ENCODE measurements at places on chromosomes 16 and 17.

DNA sequence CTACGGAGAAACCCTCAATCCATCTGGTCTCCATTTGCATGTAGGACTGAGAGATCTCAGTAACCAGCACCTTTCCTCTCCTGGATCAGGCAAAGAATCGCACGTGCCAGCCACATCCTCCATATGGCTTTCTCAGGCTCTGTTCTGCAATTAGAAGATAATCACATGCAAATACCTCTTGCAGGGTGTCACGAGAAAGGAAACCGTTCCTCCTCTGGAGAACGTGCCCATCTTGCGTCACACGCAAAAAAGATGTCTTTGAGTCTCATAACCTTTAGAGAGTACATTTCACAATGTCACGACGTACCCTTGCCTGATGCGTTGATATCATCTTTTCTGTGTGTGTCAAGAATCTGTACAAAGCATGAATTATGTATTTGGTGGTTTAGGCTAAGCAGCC is 36.2 kb upstream of the DNAH17 start:
- DNase-seq: no peak

- no peak for DNase-seq
Measured at GRCh38 chr17:19718613-19719354, 2.4 kb upstream of the SLC47A2 start.

DNA sequence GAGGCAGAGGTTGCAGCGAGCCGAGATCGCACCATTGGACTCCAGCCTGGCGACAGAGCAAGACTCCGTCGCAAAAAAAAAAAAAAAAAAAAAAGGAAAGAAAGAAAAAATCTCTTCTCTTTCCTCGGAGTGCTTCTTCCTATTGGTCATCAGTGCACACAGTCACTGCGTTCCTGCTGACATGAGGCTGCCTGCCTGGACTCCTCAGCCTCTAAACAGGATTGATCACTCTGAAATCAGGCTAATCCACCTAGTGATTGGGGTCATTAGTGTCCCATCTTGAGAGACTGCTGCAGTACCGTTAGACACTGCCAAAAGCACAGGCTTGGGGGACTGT is 30.8 kb downstream of the PLCD3 start:
- no peak for DNase-seq

DNA sequence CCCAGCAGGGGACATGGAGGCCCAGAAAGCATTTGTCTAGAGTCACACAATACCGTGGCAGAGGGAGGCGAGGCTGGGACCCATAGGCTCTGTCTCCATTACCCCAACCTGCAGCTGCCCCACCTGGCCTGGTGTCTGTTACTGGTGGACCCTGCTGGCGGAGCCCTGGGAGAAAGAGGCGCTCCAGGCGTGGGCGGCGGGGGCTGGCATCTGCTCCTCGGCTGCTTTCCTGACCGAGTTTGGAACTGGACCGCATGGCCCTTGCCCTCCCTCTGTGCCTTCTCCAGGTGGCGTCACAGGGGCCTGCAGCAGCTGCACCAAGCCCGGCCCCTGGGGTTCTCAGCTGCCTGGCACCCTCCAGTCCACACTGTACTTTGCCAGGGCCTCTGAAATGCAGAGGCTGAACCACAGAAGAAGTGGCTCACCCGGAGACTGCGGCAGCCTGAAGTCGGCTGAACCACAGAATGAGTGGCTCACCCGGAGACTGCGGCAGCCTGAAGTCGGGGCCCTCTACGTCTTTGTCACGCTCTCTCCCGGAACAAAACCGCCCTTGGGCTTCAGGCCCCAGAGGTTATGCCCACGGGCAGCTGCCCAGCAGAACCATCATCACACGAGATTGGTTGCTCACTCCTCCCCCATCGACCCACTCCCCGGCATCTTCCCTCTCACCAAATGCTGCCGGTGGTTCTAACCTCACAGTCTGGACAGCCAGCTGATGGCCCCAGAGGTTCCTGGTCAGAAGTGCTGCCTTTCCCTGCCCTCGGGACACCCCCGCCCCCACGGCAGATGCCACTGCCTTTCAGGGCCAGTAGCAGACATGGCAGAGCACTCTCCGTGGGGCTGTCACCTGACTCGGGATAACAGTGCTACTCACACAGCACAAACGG is 20.2 kb downstream of the CBFA2T3 start:
- DNase-seq: no peak

DNA sequence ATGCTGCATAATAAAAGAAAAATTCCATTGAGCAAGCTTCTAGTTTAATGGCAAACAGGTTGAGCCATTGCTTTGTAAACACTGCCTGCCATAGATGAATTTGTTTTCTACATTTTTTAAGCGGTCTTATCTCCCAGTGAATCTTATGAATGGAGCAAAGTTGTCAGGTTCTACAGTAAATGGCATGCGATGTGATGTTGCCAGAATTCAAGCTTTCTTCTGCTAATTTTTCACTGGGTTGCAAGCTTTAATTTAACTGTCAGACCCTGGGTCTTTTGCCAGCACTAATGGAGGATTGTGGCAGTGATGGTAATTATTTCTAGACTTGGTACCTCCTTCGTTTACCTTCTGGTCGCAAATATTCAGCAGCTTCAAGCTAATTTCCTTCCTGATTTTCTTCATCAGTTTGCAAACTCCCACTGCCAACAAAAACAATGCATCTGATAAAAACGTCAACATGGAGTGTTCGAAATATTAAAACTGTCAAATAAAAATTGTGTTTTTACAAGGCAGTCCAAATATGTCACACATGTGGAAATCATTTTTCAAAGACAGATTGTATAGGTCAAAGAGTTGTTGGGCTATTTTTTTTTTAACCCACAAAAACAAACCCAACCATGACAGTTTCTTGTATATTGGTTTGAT is 274.2 kb upstream of the ERCC4 start:
- no peak for DNase-seq

GRCh38 chr17:79721993-79722671 is 8.6 kb upstream of the ENPP7 start:
- DNase-seq: no peak

DNA sequence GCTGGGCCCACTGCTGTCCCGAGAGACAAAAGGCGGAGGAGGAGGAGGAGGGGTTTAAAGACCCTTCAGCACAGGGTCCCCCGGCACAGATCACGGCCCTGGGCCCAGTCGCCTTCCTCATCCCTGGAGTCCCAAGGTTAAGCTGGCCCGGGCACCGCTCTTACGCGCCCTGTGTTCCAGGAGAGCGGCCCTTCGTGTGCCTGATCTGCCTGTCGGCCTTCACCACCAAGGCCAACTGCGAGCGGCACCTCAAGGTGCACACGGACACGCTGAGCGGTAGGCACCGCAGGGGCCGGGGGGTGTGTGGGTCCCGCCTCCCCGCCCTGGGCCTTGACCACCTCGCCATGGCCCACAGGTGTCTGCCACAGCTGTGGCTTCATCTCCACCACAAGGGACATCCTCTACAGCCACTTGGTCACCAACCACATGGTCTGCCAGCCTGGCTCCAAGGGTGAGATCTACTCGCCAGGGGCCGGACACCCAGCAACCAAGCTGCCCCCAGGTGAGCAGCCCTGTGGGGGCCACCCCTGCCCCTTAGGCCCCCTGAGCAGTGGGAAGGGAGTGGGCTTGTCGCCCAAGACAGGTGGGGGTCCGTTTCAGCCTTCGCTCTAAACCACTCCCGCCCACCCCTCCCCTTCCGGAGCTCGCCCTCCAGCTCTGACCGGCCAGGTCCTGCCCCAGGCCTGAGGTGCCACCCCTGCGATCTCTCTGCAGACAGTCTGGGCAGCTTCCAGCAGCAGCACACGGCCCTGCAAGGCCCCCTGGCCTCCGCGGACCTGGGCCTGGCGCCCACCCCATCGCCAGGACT is 37.6 kb upstream of the ZC3H18 start:
- no peak for DNase-seq

- DNase-seq: no peak
Measured at GRCh38 chr17:41324180-41325075, 8.9 kb upstream of the KRTAP17-1 start.
